K562 (cell line): ENCODE measurements at places on chromosomes 16 and 17. TPM values are rescaled to one million over a fixed set of nuclear protein-coding genes. Genes with fewer than 3 reads are reported as not detected.

The TRAP1 gene
- polyA plus RNA-seq = 292 and 301 TPM in 2 replicates

The OTOP2 gene
- polyA plus RNA-seq = 0.08 and 0.09 TPM in 2 replicates

The TNFRSF13B gene
- polyA plus RNA-seq = not detected in 2 replicates

The PLA2G15 gene
- polyA plus RNA-seq = 6.1 and 6.6 TPM in 2 replicates

The TRAF7 gene
- 55.5 and 63.3 TPM in 2 replicates for polyA plus RNA-seq

The FOXN1 gene
- polyA plus RNA-seq = not detected in 2 replicates

The C17orf75 gene
- 17.0 and 20.4 TPM in 2 replicates for polyA plus RNA-seq
